ENCODE measurements at places on chromosomes 12 and 14.

DNA sequence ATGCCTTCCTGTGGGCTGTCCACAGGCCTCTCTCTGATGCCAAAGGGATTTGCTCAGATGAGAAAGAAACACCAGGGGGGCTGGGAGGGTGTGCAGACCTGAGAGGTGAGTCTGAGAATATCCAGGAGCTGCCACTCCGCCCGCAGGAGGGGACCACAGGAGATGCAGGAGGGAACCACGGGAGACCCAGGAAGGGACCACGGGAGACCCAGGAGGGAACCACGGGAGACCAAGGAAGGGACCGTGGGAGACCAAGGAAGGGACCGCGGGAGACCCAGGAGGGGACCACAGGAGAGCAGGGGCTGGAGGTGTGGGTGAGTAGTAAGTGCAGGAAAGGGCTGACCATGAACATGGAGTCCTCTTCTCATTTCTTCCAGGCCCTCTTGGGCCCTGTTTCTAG, 74.6 kb upstream of the SFSWAP start:
- DNase-seq: no peak

GRCh38 chr14:74064883-74065282, 19.4 kb downstream of the ALDH6A1 start:
- DNase-seq: no peak

- DNase-seq: no peak
These were observed 83.2 kb upstream of the HMGA2 start for GRCh38 chr12:65740873-65741600.

DNA sequence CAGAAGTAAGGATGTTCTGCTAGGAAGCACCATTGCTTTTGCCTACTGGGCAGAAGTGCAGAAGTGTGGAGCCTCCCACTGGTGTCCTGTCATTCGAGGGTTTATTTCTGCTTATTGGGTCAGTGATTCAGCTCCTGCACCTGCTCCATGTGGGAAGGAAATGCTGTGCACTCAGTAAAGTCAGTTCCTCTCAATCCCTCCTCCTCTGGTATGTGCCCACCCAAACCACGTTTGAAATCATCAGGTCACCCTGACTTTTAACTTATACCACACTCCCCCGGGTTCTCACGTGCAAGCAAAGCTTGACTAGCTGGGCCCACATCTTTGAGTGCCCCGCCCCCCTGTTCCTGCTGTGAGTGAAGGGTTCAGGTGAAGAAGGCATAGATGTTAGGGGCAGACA, 223.7 kb downstream of the CHST11 start:
- no peak for DNase-seq

DNA sequence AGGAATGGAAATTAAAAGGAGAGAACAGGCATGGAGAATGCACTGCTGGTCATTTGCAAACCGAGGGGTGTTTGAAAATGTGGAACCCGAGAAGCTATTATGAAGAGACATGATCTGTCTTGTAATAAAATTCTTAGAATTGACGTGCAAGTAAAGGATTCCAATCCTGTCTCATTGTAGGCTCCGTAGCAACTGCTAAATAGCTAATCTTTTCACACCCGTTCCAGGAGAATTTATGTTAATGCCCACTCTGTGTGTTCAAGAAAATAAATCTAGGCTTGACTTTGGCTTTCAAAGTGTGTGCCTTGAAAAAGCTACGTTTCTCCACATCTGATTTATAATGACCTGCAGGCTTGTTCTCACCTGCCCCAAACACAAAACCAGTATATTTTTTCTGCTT, 380.9 kb downstream of the GLT1D1 start:
- no peak for DNase-seq

DNA sequence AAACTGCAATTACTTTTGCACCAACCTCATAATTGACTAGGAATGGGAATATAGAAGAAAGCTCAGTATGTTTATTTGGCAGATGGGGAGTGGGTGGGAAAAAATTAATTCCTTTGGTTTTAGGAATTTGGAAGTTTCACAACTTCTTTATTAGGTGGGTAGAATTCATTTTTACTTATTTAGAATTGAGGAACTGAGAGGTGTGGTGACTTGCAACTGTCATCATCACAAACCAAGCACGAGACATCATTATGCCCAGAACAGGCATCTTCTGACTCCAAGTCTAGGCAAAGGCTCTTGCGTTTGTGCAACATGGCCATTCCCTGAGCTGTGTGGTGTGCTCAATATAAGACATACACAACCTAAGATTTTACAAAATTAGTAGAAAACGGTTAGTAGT, 380.0 kb downstream of the ATP23 start:
- no peak for DNase-seq

DNA sequence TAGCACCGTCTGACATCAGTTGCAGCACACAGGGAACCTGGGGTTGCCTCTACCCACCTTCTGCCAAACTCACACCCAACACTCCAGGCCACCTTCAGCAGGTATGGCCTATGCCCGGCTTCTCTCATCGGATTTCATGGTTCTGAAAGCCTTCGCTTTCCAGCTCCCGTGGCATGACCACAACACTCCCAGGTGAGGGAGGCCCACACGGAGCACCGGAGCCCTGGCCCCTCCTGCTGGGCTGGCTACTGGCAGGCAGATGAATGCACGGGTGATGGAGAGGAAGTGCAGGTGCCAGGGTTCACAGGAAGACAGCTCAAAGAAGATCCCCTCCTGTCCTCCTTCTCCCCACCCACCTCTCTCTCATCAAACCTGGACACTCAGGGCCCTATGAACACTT, 37.2 kb downstream of the CACNA2D4 start:
- DNase-seq: no peak

- DNase-seq: no peak
These were observed 8.8 kb upstream of the SH2B3 start for GRCh38 chr12:111396726-111397445.

DNA sequence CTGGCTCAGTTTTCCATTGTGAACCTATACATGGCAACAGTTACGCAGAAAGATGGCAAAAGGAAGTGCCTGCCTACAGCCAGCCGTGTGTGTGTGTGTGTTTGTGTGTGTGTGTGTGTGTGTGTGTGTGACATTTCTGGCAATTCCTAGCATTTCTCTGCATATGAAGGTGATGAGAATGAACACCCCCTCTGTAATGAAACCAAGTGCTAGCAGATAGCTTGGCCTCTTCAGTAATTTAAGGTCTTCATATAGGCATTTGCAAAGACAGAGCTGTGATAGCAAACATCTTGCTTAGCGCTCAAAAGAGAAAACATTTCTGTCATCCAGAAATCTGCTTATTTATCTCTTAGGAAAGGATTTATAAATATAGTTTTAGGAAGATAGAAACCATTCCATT, 389.1 kb downstream of the AACS start:
- DNase-seq: no peak

DNA sequence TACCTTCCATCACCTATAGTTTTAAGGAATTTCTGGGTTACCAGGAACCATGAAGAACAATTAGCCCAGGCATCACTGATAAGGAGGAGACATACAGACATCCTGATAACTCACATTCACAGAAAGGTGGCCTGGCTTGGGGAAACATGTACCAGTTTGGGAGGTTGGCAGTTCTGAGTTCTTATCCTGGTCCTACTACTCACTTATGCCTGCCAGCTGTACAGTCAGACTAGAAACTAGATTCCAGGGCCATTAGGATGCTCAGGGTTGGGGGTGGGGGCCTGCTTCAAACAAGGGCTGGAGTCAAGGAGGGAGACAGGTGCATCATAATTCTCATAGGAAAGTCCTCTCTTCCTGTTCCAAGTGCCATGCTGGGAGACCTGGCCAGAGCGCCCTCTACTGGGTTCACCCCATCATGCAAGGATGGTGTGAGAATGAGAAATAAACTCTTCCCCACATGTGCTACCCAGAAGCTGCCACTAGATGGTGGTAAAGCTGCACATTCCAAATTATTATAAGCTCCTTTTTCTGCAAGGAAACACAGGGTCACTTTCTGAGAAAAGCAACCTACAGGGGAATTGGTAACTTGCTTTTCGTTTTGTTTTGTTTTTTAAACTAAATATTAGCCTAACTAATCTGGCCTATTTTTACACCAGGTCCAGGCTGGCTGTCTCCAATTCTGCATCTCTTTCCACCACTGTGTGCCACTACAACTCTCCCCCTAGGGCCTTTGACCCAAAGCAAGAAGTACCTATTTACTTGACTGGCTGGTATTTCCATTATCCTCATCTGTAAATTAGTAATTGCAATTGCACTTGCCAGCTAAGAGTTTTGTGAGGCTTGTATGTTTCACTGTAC, 14.5 kb downstream of the OAS2 start:
- DNase-seq: no peak

DNA sequence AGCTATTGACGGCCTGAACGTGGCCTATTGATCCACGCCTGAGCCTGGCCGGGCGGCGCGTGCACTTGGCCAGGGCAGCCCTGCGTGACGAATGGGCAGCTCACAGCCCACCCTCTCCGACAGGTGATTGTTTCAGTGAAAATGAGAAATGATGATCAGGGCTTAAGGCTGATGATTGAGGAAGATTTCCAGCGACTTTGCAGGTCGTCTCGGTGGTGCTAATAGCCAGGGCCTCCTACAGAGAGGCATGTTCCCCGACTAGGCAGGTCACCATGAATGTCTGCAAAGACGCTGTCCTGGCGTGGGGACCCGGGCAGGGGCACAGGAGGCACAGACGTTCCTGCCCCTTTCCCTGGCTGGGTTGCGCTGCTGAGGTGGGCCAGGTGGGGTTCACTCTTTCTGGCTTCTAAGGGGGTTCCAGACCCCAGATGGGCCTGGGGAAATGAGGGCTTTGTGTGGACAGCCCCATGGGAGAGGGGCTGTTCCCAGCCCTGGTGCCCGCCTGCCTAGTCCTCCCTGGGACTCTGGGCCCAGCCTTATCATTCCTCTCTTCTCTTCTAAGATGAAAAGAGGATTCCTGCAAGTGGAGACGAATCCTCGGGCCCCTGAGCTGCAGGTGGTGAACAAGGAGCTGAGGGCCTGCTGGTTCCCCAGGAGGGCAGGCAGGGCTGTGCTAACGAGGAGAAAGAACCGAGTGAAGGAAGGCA, 157.4 kb downstream of the KIF26A start:
- DNase-seq: no peak

DNA sequence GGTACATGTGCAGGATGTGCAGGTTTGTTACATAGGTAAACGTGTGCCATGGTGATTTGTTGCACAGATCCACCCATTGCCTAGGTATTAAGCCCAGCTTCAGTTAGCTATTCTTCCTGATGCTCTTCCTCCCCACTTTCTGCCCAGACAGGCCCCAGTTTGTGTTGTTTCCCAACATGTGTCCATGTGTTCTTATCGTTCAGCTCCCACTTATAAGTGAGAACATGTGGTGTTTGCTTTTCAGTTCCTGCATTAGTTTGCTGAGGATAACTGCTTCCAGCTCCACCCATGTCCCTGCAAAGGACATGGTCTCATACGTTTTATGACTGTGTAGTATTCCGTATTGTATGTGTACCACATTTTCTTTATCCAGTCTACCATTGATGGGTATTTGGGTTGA, 251.7 kb upstream of the NOVA1 start:
- DNase-seq: no peak

DNA sequence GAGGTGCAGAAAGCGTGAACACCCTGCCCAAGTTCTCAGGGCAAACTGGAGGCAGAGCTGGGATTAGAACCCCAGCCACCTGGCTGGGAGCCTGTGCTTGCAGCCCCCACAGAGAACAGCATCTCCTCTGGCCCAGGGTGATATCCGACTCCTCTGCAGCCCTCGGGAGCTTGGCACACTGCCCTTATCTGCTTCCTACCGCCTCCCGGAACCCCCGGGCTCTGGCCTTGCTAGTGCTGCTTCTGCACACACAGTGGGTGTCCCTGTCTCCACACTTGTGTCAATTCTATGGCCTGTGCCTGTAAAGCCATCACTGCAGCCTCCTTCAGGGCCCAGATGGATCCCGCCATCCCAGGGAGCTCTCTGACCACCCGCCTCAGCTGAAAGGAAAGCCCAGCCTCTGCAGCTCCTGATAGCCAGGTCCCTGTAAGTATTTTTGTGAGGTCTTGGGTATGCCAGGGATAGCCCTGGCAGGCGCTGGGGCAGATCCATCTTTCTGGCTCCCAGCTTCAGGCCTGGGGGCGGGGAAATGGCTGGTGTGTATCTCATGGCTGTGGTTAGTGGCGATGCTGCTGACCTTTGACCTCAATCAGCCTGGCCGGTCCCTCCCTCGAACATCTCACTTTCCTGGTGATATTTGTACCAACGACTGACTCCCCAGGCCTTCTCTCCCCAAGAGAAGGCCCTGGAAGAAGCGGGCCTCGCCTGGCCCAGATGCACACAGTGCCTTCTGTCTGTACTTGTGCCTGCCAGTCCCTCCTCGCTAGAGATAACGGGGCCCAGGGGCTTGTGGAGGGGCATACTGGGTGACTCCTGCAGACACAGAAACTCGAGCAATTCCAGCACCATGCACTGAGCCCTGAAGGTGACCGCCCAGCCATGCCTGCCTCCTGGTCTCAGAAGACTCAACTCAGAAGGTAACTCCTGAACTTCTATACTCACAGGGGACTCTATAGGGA, 183.8 kb downstream of the CALM1 start:
- no peak for DNase-seq

- DNase-seq: no peak
These were observed 41.7 kb downstream of the ZFC3H1 start for GRCh38 chr12:71621938-71622337.

- DNase-seq: no peak
These were observed 8.3 kb downstream of the MEG3 start for GRCh38 chr14:100834082-100834793.

DNA sequence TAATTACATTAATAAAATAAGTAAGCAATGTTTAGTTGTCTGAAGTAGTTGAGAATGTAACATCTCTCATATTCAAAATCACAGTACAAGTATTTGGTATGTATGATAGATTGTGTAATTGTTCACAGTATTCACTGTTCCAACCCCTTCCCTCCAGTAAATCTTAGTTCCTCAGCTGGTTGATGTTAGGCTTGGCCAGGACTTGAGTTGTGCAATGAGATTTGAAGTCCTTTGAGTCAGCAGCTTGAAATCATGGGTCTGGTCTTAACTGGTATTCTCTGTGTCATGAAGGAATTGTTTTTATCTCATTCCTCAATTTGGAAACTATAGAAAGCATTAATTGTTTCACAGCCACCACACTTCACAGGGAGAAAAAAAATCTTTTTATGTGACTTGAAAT, 477.1 kb downstream of the FSCB start:
- no peak for DNase-seq

DNA sequence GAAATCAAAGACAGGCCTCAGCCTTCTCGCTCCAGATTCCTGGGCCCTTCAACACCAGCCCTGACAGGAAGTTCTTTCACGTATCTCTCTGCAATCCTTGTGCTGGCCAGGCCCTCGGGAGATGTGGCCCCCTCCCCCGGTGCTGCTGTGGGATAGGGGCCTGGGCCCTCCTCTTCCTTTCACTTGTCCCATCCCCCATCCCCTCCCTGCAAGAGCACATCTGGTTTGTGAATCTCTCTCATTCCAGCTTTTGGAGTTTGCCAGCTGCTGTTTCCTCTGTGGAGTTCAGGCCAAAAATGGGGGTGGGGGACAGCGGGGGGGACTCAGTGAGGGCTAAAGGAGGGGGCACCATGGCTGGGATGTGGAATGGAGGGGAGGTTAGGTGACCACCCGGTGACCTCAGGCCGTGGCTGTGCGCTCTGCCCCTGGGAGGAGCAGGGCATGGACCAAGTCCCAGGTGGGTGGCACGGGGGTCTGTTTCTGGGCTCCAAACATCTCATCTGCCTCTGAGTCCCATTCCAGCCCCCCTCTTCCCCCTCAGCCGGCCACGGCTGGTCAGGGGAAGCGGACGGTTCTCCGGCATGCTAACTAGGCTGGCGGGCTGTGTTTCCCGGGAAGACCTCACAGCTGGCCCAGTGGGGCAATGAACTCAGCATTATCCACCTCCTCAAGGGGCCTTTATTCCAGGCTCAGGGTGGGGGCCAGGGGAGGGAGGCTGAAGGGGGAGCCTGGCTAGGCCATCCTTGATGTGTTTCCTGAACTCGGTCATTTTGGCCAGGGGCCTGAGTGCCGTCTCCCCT, 7.4 kb downstream of the LRP1 start:
- DNase-seq: no peak

Measured in GM04503 (cell line).